ENCODE measurements at places on chromosomes 4 and X.

- no peak for DNase-seq
Observed at GRCh38 chr4:79604152-79604551, 196.1 kb upstream of the GK2 start.

DNA sequence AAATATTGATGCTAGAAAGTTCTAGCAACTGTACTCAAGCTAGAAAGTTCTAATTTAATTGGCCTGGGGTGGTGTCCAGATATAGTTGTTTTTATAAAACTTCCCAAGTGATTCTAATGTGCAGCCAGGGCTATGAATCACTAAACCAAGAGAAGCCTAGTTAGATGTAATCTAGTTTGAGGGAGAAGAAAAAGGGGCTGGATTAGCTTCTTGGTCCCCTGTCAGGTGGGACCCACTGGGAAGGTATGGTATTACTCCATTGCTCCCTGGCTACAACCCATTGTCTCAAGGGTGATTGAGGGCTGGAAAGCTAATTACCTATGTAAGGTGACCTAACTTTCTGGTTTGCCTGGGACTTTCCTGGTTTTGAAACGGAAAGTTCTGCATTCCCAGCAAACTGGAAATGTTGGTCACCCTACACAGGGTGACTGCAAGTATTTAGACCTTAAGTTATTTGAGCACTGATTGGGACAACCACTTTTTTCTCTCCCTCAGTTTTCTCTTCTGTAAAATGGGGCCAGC is 23.9 kb upstream of the MSN start:
- DNase-seq = no peak

GRCh38 chrX:77426811-77427210 is 20.4 kb upstream of the FGF16 start:
- no peak for DNase-seq

- DNase-seq = no peak
Observed at GRCh38 chr4:86661006-86661405, 66.9 kb downstream of the PTPN13 start.

DNA sequence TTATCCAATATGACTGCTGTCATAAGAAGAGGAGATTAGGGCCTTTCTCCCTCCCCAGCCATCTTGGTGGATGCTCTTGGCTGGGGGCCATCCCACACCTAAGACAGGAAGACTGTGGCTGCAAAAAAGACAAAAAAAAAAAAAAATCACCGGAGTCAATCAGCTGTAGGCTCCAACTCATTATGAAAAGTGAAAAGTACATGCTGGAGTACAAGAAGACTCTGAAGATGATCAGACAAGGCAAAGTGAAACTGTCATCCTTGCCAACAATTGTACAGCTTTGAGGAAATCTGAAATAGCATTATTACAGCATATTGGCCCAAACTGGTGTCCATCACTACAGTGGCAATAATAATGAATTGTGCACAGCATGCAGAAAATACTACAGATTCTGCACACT is 5.2 kb downstream of the EGFL6 start:
- no peak for DNase-seq

DNA sequence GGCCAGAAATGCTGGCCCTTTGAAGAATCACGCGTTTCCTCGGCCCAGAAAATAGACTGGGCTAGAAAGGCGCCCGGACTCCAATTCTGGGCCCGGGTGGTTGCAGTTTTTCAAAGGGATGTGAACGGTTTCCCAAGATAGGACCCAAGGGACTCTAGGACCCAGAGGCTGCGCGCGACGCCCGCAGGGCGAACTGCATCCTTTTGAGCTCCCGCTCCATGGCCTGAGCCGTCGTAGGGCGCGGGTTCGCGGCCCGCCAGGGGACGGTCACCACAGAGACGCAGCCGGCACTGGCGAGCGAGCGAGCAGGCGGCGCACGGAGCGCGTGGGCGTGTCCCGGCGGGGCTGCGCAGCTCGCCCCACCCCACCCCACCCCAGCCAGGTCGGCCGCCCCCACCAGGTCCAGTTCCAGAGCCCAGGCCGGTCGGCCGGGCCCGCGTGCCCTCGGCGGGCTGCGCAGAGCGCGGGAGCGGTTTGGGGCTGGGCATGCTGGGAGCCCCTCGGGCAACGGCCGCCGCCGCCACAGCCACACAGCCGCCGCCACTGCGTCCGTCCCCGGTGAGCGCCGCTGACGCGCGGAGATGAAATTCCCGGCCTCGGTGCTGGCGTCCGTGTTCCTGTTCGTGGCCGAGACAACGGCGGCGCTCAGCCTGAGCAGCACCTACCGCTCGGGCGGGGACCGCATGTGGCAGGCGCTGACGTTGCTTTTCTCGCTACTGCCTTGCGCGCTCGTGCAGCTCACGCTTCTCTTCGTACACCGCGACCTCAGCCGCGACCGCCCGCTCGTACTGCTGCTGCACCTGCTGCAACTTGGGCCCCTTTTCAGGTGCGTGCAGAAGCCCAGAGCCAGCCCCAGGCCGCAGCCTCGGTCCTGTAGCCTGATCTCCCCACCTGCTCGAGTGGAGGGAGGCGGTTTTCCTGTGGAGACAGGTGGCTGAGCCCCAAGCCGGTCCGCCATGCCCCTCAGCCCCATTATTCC is at the start of gene XK:
Gene XK (plus strand): TSS at position 411 of the 979 bp plus-strand sequence. CDS start 171 bp downstream, at position 582.
- DNase-seq = peak; percentile 23

DNA sequence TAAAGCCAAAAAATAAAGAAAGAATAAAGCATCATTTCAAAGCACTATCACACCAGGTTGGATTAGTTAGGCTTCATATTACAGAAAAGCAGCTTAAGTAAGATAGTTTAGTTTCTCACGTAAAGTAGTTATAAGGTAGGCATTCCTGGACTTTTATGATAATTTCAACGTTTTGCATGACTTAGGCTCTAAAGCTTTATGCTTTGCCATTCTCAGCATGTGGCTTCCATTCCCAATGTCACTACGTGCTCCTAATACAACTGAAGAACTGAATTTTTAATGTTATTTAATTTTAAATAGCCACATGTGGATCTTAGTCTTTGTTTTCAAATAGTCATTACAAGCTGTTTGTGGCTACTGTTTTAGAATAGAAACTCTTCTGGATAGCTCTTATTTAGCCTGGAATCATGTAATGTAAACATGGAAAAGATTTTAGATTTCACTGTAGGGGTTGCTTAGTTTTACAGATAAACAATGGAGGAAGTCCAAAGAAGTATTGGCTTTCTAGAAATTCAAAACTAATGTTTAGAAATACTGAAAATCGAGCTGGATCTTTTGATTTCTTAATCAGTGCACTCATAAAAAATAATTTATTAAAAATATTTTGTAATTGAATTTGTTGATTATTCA is 710.0 kb downstream of the IL1RAPL1 start:
- DNase-seq = no peak

- DNase-seq = peak; percentile 77
Observed at GRCh38 chr4:145179281-145179860, 1.0 kb downstream of the OTUD4 start.

DNA sequence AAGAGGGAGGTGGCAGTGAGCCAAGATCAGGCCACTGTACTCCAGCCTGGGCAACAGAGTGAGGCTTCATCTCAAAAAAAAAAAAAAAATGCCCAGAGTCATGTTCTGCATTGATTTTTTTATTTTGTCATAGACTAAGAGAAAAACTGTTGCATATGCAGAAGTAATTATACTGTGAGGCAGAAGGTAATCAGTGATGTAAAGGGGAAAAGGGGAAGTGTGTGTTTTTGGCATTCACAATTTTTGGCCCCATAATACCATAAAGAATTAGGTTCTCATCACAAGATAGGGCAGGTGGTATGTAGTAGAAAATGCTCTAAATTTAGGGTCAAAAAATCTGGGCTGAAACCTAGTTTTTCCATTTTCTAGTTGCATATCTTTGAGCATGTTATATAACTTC is 47.3 kb upstream of the GAB1 start:
- no peak for DNase-seq

DNA sequence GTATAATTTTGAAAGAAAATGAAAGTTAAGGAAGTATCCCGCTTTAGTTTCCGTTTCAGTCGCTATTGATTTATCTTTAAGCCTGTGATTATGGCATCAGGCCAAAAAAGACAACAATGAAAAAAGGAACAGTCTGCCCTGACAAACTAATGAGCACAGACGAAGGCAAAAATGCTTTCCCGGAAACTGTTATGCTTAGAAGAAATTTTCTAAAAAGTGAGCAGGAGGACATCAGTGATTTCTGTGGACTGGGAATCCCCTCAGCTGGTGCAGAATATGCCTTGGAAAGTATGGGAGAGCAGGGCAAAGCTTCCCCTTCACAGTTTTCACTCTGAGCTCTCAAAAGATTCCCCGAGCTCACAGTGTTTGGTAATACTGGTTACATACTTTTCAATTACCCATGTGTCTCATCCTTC is 5.1 kb upstream of the CXCL10 start:
- peak; percentile 34 for DNase-seq

GRCh38 chr4:22969287-22969896 is 276.7 kb downstream of the GBA3 start:
- DNase-seq = no peak

Measured in CD4-positive, alpha-beta memory T cell (primary cell).